ENCODE measurements at places on chromosomes 12 and 14.

GRCh38 chr14:61225344-61225743, 55.8 kb downstream of the TMEM30B start:
- no peak for DNase-seq

GRCh38 chr14:77139540-77140358, 1.8 kb downstream of the ZDHHC22 start:
- DNase-seq, result no peak

DNA sequence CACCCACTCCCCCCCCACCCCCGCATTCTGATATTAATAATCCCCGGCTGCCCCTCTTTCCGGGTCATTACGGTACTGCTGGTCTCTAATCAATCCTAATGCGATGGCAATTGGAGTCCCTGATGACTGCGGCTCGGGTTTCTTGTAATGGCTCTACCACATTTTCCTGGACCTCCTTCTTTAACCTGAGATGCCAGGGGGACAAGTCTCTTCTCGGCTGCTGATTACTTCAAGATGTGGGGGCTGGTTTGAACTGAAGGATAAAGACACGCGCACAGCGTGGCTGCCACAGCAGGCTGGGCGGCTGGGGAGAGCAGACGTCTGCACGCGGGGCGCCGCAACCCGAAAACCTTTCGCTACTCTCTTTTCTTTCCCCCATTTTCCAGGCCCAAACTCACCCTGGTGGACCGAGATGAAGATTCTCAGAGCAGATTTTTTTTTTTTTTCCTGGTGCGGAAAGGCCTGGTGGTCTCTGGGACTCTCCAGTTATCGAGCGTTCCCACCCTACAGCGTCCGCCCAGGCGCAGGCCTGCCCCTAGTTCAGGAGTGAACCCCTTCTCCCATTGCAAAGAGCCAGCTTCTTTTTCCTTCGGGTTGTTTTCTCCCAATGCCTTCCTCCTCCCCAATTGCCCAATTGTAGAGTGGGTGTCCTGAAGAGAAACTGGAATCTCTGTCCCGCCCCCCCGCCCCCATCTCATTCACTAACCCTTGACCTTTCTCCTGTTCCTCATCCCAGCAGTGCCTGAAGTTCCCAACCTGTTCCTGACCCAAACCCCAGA, 6.0 kb upstream of the SIX1 start:
- DNase-seq, result no peak

GRCh38 chr12:100461330-100461973, 12.2 kb upstream of the NR1H4 start:
- DNase-seq, result no peak

GRCh38 chr14:99678198-99678597, 5.9 kb upstream of the CYP46A1 start:
- DNase-seq, result no peak

GRCh38 chr12:14952299-14952921, 9.0 kb downstream of the ARHGDIB start:
- DNase-seq, result peak; percentile 99

- no peak for DNase-seq
Measured at GRCh38 chr12:92111256-92111655, 34.4 kb downstream of the BTG1 start.

- peak; percentile 24 for DNase-seq
Measured at GRCh38 chr14:62301911-62302310, 539.7 kb downstream of the SNAPC1 start.

DNA sequence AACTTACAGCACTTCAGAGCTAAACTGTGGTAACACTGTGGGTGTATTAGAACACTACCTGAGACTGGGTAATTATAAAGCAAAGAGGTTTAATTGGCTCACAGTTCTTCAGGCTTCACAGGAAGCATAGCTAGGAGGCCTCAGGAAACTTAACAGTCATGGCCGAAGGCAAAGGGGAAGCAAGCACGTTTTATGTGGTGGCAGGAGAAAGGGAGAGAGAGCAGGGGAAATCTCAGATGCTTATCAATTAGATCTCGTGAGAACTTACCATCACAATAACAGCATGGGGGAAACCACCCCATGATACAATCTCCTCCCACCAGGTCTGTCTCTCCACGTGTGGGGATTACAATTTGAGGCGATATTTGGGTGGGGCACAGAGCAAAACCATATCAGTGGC, 512.6 kb downstream of the RERGL start:
- no peak for DNase-seq

GRCh38 chr14:85604714-85605113, 74.8 kb downstream of the FLRT2 start:
- no peak for DNase-seq

GRCh38 chr14:21940887-21941856, 267.6 kb upstream of the OR4E1 start:
- DNase-seq, result peak; percentile 55

Data from bronchial epithelial cell (primary cell).